ENCODE measurements at places on chromosomes 1 and 21.
A peak's percentile ranks its signal among the peaks of the same experiment; 100 is the strongest.

GRCh38 chr1:37485902-37486679 is 11.7 kb downstream of the ZC3H12A start:
- DNase-seq, result peak; percentile 39

DNA sequence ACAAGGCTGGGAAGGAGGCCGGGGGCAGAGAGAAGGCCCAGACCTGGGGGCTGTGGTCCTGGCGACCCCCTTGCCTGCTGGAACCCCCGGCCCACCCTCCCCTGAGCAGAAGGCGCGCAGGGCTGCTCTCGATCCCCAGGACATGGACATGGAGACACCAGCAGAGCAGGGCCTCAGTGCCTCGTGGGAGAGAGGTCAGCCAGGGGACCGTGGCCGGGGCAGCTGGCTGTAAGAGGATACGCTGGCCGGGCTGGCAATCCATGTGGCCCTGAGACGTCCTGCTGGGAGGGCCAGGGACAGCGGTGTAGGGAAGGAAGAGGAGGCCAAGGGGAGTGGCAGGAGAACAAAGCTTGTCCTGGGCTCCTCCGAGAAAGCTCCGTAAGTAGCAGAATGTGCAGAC is 132.2 kb downstream of the CASZ1 start:
- DNase-seq, result no peak

GRCh38 chr1:18299441-18300338 is 181.0 kb upstream of the KLHDC7A start:
- DNase-seq, result no peak

- peak; percentile 25 for DNase-seq
Measured at GRCh38 chr21:44704636-44705001, 6.8 kb downstream of the TSPEAR start.

DNA sequence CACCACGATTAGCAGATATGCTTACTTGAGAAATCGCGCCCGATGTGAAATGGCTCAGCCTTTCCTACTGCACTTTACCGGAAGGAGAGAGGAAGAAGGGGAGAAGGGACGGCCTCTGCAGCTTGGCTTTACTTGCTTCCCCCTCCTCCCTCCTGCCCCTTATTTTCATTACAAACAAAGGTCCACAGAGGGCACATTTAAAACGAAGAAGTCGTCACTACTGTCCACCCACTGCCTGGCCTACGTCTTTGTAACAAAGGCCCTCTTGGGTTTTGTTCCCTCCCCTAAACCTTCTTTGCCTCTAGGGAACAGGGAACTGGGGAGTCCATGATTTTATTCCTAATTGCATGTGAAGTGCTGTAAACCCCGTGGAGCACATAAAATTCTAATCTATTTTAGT is 308.5 kb downstream of the LMX1A start:
- DNase-seq, result no peak

- no peak for DNase-seq
Measured at GRCh38 chr1:176462674-176463378, at the start of gene PAPPA2. PAPPA2 (plus strand) TSS chr1:176463175; CDS start chr1:176556323, 93,148 bp downstream.

- no peak for DNase-seq
Measured at GRCh38 chr1:185834371-185834905, 100.2 kb downstream of the HMCN1 start.

GRCh38 chr1:81558291-81559076 is 242.2 kb upstream of the ADGRL2 start:
- DNase-seq, result no peak

- no peak for DNase-seq
Measured at GRCh38 chr21:16243396-16243795, 513.6 kb downstream of the USP25 start.

- DNase-seq, result no peak
Measured at GRCh38 chr1:21579791-21580190, 70.6 kb downstream of the ALPL start.

DNA sequence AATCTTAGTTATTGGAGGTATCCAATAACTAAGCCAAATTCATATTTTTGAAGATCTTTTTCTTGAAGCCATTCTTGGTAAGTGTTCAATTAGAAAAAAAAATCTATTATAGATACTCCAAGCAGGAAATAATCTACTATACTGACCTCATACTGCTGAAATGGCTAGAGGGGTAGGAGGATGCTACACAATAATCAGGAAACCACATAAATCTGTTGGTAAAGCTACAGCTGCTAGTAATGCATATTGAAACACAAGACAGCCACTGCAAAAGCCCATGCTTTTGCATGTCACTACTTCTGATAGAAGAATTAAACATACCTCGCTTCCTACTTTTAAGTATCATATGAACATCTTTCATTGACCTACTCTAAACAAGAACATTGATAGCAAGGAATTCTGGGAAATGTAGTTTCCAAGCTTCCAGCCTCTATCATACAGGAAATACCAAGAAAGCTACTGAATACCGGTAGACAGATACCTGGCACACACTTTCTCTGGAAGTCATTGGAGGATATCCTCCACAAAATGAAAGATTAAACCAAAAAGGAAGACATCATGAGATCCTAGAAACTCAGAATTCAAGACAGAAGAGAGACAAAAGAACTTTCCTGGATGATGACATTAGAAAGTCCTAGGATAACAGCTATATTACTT is 103.0 kb upstream of the VAV3 start:
- no peak for DNase-seq

GRCh38 chr1:91428182-91428798 is 23.7 kb upstream of the HFM1 start:
- DNase-seq, result no peak

DNA sequence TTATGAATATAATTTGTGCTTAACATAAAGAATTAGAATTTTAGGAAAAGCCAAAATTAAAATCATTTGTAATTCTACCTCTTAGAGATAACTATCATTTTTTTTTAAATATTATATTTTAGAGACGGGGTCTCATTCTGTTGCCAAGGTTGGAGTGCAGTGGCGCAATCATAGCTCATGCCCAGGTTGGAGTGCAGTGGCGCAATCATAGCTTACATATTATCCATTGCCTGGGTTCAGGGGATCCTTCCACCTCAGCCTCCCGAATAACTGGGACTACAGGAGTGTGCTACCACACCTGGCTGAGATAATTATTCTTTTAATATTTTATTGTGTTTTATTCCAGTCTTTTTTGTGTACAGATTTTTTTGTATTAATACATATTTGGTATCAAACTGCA is 8.3 kb downstream of the RASAL2 start:
- no peak for DNase-seq

DNA sequence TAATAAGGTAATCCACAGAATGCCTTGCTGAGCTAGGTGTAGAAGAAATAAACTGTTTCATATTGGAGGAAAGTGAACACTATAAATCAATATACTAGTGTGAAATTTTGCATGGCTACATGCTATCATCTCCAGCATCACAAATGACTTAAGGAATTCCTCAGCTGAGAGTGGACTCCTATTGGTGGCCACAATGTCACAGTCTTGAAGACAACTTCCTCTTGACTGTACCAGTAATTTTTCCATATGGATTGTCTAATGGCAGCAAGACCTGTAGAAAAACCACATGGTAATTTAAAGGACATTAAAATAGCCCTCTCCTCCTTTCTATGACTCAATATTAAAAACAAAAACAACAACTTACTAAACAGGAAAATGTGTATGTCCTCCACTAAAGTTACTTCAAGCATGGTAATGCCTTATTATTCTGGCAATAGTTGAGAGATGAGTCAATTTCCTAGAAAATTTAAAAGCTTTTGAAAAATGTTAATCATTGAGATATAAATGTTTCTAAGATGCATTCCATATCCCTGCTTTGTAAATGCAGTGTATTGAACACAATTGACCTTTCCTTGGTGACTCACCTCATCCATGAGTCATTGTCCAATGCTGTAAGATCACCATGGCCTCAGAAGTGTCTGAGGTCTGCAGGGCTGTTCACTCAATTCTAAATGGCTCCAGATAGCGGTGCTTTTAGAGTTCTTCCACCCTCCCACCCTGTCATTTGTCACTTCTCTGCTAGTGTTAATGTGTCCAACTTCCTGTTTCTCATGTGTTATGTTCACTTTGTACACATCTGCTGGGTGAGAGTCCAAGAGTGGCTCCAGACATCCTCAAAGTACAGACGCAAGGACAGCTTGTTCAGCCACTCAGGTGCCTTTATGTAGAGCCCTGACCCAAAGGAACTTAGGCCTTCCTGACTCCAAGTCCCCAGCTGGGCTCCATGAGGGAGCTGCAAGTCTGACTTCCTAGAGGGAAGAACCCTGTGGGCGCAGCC is 32.8 kb upstream of the DNASE2B start:
- no peak for DNase-seq

- DNase-seq, result no peak
Measured at GRCh38 chr1:225977937-225978748, 21.0 kb downstream of the SDE2 start.

- no peak for DNase-seq
Measured at GRCh38 chr1:52707927-52708655, 9.9 kb upstream of the COA7 start.

DNA sequence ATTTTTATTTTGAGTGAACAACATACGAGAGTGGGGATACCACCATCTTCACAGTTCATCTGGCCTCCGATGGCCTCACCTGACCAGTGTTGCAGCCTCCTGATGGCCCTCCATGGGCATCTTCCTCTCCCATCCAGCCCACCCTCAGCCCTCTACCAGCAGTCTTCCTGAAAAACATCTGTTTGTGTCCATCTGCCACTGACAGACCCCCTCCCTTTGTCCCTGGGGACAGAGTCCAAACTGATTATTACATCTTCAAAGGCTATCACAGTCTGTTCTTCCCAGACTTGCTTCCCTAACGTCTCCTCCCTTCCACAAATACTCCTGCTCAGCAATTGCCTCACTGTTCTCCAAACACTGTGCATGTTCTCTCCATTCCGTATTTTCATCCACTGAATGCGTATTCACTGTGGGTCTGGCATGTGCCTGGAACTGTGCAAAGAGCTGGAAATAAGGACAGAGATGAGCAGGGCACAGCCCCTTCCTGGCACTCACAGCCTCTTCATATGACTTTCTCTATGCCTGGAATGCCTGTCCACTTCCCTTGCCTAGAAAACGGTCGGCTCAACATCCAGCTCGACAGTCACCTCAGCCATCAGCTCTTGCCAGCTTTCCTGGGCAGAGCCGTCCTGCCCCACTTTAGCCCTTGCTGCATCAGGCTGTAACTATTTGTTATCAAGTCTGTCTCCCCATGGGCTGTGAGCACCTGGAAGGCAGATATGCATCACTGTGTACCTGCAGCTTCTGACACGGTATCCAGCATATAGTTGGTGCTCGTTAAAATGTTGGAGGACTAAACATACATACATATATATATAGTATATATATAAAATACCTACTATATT is 8.3 kb upstream of the ATF3 start:
- no peak for DNase-seq

DNA sequence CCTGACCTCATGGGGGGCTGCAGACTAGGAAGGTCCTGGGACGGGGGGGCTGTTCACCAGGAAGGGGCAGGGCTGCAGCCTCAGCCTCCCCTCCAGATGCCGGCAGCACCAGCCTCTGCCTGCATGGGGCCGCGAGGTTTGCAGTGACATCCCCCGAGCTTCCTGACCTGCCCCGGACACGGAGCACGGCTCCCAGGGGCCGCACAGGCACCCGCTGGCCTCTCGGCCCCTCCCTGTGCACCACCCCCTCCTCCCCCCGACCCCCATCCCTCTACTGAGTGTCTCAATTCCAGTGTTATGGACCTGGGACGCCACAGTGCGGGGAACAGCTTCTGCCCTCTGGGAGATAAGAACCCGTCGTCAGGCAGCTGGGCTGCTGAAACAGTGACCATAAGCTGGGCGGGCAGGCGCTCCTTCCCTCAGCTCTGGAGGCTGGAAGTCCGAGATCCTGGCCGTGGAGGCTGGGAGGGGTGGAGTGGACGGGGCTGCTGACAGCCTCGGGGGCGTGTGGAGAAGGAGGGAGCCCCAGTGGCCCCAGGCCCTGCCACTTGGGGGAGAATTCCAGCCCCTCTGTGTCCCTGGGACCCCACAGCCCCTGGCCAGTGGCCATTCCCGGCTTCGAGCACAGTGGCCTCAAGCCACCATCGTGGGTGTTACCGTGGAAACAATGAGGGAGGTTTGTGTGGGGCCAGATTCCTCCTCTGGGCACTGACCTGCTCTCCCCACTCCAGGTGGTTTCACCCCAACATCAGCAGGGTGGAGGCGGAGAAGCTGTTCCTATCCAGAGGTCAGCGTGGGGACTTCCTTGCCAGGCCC is 11.6 kb downstream of the RNF223 start:
- no peak for DNase-seq

DNA sequence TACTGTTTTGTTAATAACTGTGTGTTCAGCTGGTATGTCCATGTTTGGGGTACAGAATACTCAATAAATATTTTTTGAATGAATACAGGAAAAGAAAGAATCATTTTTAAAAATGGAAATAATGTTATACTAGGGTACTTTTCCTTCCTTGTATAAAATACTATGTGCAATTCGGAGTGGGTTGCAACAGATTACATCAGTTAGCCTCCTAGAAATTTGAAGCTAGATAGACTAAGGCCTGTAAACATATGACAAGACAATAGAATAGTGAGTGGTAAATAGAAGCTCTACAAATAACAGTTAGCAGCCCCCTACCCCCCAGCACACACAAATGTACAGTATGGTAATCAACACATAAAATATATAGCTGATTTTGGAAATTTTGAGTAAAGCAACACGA is 195.9 kb downstream of the KCNT2 start:
- no peak for DNase-seq

GRCh38 chr1:221714227-221715152 is 27.4 kb downstream of the DUSP10 start:
- DNase-seq, result no peak

GRCh38 chr1:50231209-50231608 is 122.5 kb downstream of the ELAVL4 start:
- no peak for DNase-seq

- peak; percentile 78 for DNase-seq
Measured at GRCh38 chr1:36161641-36162531, 5.9 kb downstream of the MAP7D1 start.

- DNase-seq, result peak; percentile 78
Measured at GRCh38 chr1:35564037-35564883, 6.7 kb downstream of the NCDN start.

DNA sequence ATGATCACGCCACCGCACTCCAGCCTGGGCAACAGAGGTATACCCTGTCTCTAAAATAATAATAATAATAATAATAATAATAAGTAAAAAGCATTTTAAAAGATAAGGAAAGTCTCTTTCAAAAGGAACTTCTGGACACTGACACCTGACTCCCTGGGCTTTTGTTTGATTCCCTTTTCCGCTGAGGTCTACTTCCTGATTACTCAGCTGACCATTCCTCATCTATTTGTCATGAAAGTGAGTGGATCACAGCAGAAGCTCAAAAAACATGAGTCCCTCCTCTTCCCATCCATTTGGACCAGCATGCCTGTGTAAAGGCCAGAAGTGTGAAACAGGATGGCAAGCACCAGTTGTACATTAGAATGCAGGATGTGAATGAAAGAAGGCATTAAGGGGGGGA is 61.1 kb upstream of the FBXO28 start:
- no peak for DNase-seq

DNA sequence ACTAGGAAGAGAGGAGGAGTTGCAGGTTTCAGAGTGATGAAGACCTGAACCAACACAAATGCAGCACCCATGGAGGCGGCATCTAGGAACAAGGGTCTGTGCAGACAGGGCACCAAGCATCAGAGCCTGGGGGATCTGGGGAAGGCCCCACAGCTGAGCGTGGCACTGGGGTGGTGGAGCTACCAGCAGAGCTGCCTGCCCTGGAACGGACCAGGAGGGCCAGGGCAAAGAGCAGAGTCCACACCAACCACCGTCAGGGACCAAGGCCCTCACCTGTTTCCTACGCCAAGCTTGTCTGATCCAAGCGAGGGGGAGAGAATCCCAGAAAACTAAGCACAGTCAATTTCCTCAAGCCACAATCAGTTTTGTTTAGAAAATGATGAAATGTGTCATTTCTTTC is 79.0 kb upstream of the SYT6 start:
- DNase-seq, result peak; percentile 22
